Stimulated activated CD8-positive, alpha-beta memory T cell treated with anti-CD3 and anti-CD28 coated beads, Interleukin-7, amount 100 ng/mL, for 1 hour (primary cell): ENCODE measurements at places on chromosomes 4 and X.

DNA sequence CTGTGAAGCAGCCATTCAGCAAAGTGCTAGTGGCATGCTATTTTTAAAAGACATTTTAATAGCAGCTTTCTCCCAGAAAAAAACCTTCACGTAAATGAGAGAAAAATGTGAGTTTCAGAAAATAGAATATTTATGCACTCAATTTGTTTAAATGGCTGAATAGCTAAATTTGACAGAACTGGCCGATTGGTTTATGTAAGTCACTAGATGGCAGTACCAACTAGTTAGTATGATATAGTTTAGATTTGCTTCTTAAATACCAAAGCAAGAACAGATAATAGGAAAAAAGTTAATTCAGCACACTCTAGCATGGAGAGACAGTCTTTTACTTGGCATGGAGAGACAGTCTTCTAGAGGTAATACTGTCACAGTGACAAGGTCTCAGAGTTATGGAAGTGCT lies 250.1 kb downstream of the SNCA start:
- no peak for DNase-seq

GRCh38 chr4:59841698-59842097 lies 1358.4 kb upstream of the ADGRL3 start:
- no peak for DNase-seq

- DNase-seq, result no peak
Observed at GRCh38 chr4:160818571-160818970, 1345.2 kb downstream of the FSTL5 start.

DNA sequence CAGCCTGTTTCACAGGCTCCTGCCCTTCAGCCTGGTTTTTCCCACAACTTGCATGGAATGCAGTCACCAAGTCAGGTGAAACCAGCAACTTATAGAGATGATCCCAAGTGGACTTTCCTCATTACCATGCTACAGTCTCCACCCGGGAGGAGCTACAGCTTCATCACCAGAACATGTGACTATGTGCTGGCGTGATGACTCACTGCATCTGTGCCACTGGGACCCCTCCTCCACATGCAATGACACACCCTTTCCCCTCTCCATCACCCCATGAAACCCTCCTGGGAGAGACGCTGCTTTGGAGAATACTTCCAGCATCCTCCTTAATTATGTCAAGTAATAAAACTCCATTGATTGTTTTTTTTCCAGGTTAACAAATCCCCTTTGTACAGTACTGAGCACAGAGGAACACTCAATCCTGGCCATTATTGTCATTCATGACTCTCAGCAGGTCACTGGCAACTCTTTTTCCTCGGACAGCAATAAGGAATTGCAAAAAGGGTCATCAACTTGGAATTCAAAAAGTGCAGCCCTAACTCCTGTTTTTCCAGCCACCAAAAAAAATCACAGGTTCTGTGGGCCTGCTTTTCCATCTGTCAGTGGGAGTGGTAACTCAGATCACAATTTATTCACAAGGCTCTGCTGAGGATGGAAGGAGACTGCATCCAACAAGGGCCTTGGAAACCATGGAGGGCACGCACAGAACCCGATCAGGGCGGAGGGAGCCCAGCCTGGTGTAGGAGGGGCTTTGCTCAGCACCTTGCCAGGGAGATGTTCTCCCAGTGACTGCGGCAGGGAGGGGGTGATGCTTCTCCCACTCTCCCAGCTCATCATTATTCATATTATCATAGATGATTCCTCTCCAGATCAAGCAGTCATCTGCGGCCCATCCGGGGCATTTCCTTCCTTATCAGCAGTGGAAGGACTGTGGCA lies 17.4 kb downstream of the QDPR start:
- DNase-seq, result no peak

DNA sequence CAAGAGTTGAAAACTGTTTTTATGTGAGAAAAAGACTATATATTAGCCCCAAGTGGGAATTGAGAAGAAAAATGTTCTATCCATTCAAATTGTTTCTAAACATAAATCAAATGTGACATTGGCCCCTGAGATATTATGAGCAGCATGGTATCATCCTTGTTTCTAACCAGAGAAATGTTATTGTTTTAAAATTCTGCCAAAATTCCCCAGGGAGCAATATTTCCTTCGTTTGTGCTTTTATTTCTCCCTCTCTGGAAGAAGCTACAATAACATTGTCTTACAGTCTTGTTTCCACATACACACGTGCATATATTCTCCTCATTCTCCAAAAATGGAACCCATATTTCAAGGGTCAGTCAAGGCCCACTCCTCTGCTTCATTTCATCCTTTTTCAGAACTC lies 46.7 kb downstream of the MAGEB17 start:
- no peak for DNase-seq

DNA sequence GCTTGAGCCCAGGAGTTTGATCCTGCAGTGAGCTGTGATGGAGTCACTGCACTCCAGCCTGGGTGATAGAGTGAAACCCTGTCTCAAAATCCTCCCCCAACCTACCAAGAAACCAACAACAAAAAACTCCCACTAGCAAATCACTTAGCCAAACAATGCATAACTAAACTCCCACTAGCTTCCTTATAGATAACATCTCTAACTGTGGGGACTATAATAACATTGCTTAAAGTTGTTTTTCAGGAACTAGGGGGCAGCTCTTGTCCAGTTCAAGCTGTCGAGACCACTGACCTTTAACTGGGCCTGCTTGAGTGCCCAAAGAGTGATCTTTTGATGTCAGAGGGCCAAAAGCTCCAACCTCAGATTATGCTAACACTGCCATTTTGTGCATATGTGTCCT lies 81.7 kb downstream of the FREM3 start:
- no peak for DNase-seq

- DNase-seq, result no peak
Observed at GRCh38 chr4:82419451-82419850, 10.8 kb downstream of the HNRNPDL start.

- DNase-seq, result no peak
Observed at GRCh38 chr4:156242390-156242789, 288.7 kb upstream of the CTSO start.
